ENCODE measurements at places on chromosomes 2 and 18.
A peak's percentile ranks its signal among the peaks of the same experiment; 100 is the strongest.

- DNase-seq = no peak
These were observed 79.4 kb downstream of the SLC4A3 start for GRCh38 chr2:219706823-219707281.

- no peak for DNase-seq
These were observed 66.7 kb upstream of the DNAJC10 start for GRCh38 chr2:182649316-182649715.

DNA sequence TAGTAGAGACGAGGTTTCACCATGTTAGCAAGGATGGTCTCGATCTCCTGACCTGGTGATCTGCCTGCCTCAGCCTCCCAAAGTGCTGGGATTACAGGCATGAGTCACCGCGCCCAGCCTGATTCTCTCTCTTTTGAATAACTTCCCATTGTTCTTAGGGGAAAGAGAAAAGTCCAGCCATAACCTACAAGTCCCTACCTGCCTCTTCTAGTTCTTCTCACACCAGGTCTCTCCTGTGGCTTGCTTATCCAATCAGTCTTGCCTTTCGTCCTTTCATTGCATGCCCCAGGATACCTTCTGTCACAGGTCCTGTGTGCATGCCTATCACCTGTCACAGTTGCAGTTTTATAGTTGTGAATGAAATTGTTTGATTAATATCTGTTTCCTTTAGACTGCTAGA is 148.1 kb downstream of the SLC4A3 start:
- no peak for DNase-seq

DNA sequence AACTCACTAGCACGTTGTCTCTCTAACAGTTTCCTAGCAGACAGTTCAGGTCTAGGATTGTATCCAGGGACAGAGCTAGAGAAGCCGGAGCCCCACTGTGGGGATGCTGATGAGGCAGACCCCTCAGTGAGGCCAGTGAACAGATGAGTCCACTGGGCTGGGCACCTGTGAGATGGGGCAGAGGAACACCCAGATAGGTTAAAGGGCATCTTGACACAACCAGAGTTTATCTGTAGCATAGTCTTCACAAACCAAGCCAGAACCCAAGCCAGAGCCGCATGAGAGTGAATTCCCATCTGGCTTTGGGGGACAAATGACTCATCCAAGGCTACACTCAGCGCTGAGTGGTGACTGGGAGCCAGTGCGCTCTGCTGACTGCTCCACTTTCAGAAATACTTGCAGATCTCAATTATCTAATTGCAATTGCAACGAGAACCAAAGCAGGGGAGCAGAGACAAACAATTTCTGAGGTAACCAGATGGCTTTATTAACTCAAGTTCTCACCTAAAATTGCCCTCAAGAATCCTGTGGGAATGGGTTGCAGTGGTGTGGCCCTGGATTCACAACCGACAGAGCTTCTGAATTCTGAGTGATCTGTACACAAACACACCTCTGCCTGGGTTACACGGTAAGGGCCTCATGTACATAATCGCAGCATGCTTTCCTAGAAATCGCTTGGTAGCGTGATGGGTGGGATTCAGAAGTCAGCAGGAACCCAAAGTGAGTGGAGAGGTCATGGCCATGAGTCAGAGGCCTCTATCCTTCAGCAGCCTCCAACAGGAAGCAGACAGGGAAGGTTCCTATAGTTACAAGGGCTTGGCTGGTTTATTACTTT is 48.7 kb upstream of the MSH2 start:
- DNase-seq = no peak

DNA sequence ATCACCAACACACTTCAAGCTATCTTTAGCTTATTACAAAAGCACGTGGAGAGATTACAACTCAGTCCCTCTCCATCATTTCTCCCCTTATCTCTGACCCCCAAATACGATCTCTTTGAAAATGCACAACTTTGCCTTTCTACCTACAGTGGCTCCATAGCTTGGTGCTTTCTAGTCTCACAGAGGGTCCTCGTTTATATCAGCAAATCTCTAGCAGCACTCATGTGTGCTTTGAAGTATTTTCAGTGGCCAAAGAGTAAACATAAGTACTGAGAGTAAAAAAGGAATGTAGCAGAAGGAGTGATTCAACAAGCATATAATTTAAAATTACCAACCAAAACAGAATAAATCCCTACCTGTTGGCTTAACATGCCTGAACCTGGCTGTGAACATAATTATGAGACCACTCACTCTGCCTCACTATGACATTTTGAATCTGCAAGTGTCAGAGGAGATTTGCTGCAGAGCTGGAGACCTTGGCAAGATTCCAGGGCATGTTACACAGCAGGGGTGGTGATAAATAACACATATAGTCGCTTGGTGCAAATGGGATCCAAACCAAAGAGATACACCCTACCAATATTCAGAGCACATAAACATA is 54.6 kb downstream of the LAMA3 start:
- no peak for DNase-seq

- DNase-seq = peak; percentile 37
These were observed 37.1 kb upstream of the ZCCHC2 start for GRCh38 chr18:62485684-62486083.

GRCh38 chr2:20796374-20796791 is 26.5 kb downstream of the LDAH start:
- no peak for DNase-seq

DNA sequence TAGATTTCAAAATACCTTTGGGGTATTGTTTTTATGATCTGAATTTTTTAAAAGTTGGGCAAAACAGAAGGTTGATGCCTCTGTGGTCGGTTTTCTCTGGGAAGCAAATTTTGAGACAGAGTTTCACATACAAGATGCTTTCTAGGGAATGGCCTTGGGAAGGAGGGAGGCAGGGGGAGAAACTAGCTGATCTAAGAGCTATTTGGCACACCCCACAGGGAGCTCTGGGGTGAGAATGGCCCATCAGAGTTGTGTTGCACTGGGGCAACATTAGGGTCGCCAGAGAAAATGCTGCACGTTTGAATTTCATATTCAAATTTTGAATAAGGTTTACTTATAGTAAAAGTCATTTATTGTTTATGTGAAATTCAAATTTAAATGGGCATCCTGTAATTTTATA is 11.9 kb upstream of the ADAM23 start:
- DNase-seq = no peak

GRCh38 chr2:231124838-231125568 is at the start of gene HTR2B:
TSS of gene HTR2B (minus strand) at chr2:231125042. CDS start at chr2:231123764, 1,278 bp downstream.
- DNase-seq = no peak

- no peak for DNase-seq
These were observed 64.5 kb downstream of the ATP9B start for GRCh38 chr18:79133724-79134123.

GRCh38 chr18:59640721-59641120 is 56.5 kb downstream of the CCBE1 start:
- no peak for DNase-seq

DNA sequence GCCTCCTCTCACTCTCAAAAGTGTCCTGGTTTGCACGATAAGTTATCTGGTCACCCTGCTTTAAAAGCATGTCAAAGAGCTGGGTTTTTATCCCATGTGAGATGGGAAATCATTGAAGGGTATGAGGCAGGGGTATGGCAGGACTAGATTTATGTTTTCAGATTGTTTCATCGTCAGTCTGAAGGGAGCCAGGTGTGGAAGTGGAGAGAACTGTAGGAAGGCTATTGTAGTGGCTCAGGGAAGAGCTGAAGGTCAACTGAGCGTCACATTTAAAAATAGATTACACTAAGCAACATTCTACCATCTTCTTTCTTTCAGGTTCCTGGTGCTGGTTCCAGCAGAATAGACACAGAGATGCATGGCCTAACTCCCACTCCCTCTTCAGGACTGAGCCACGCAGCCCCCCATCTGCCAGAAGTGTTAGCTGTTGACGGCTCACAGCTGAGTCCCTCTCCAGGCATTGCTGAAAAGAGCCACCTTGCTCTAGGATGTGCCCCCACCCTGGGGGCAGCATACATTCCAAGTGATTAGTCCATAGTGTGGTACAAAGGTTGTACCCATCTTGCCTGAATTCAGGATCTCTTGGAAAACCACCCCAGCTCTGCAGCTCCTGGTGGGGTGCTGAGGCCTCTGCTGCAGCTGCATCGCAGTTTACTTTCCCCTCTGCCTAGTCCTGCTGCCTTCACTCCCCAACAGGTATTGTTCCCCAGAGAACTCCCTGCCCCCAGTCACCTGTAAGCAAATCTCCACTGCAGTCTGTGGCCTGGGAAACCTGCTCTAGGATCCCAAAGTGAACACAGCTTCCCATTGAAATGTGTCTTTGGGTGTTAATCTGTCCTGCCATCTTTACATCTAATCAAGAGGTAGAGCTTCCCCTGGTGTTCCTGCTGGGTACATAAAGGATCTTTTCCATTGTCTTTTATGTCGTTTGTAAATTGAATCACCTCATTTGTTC is 79.5 kb upstream of the KLF7 start:
- no peak for DNase-seq

GRCh38 chr2:75844651-75845050 is 133.9 kb upstream of the GCFC2 start:
- DNase-seq = no peak

- DNase-seq = no peak
These were observed 123.0 kb upstream of the ARHGAP28 start for GRCh38 chr18:6606411-6607085.

DNA sequence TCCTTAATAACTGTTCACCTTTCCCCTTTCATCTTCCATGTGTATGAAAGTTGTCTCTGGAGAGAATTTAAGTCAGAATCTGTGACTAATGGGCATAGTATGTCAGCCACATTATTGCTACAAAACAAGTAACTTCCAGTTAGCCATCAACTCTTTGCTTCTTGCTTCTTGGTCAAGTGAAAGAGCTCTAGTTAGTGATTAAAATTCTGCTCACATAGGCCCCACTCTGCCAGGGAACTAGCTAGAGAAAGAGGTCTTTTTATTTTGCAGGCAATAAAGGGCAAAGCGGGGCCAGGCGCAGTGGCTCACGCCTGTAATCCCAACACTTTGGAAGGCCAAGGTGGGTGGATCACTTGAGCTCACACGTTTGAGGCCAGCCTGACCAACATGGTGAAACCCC is 64.6 kb downstream of the COLEC12 start:
- no peak for DNase-seq

DNA sequence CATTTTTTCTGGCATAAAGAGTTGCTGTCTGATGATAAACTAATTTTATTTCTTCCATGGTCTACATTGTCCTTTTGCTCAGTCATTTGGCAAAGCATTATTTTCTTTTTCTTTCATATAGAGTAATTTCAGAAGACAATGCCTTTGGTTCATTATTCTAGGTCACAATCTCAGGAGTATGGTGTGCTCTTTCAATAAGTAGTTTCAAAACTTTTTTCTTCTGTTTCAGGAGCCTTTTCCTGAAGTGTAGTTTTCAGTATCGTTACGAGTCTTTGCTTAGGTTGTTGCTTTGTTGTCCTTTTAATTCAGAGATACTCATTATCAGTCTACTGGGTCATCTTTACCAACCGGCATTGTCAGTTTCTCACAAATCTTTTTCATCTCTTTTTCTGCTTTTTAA is 100.4 kb upstream of the GPC1 start:
- DNase-seq = no peak

- DNase-seq = no peak
These were observed 8.7 kb upstream of the RPRD1A start for GRCh38 chr18:36075862-36076587.

DNA sequence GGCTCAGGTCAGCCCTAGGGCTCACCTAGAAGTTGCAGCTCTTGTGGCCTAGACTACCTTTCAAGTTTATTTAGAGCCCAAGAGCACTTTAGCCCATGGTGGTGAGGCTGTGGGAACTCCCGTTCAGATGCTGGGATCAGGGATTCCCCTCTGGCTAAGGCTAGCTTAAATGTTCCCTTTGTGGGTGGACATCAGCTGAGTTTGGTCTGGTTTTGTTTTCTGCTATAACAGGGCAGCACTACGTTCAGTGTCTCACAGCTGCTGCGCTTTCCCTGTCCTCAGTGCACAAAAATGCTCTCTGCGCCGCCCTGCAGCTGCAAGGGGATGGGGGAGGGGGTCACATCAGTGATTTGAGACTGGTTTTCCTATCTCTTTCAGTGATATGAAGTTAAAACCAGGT is 170.5 kb upstream of the KCNJ3 start:
- no peak for DNase-seq

- no peak for DNase-seq
These were observed 93.1 kb downstream of the MBP start for GRCh38 chr18:77039196-77040130.

DNA sequence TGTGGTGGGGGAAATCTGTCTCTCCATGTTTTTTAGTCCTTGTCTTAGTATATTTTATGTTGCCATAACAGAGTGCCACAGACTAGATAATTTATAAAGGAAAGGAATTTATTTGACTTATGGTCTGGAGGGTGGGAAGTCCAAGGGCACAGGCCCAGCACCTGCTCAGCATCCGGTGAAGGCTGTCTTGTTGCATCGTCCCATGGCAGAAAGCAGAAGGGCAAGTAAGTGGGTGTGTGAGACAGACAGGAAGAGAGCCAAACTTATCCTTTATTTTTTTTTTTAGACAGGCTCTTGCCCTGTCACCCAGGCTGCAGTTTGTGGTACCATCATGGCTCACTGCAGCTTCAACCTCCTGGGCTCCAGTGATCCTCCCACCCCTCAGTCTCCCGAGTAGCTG is 98.1 kb downstream of the HS1BP3 start:
- no peak for DNase-seq

DNA sequence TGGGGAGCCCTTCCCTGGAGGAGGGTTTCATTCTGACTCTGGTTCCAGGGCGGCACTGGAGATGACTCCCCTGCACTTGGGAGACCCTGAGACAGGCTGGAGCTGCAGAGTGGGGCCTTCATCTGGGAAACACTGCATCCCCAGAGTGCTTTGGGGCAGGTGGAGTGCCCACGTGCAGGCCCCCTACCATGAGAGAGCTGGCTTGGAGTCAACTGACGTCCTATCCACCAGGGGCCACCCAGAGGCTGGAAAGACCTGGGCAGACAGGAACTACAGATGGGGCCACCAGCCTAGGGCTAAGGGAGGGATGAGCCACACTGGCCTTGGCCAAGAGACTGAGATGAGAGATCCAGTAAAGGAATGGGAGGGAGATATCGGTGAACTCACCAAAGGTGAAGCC is 153.8 kb downstream of the ASB1 start:
- DNase-seq = no peak

- no peak for DNase-seq
These were observed 32.1 kb downstream of the EPAS1 start for GRCh38 chr2:46329340-46329739.

- DNase-seq = no peak
These were observed 48.2 kb upstream of the FOXI3 start for GRCh38 chr2:88500691-88501090.

GRCh38 chr2:152613235-152613634 is 104.0 kb downstream of the PRPF40A start:
- DNase-seq = no peak

GRCh38 chr18:24837066-24837465 is 376.6 kb downstream of the HRH4 start:
- DNase-seq = no peak

- no peak for DNase-seq
These were observed 142.0 kb upstream of the GAREM1 start for GRCh38 chr18:32612651-32613050.

- no peak for DNase-seq
These were observed 72.4 kb upstream of the HS6ST1 start for GRCh38 chr2:128390991-128391630.

Measured in activated T-cell treated with anti-CD3 and anti-CD28 coated beads, Interleukin-2, amount 50 U/mL, for 48 hours (primary cell).